MV-4-11 (cell line): ENCODE measurements at places on chromosomes 2 and 18.
A peak's percentile ranks its signal among the peaks of the same experiment; 100 is the strongest.

DNA sequence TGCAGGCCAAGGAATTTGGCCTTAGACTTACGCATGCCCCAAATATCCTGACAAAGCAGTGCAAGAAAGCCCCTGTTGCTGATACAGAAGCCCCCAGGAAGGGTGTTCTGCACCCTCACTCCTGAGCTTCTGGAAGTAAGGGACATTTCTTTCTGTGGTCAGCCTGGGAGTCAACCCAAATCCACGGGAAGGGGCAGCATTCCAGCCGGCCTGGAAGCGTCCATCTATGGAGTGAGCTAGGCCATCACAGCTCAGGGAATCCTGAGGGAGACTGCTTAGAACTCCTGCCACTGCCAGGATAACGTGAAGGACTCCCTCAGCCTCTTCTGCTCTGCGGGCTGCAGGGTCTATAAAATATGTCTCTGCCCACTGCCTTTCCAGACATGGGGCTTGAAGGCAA, 173.9 kb downstream of the ANAPC1 start:
- DNase-seq: no peak

GRCh38 chr2:24421668-24422067, 61.3 kb upstream of the ITSN2 start:
- DNase-seq: peak; percentile 31

GRCh38 chr2:225494100-225494459, 94.6 kb downstream of the NYAP2 start:
- DNase-seq: no peak

GRCh38 chr18:78807668-78808067, 171.9 kb upstream of the SALL3 start:
- peak; percentile 52 for DNase-seq

GRCh38 chr2:65353927-65354326, 78.5 kb downstream of the SPRED2 start:
- peak; percentile 49 for DNase-seq

DNA sequence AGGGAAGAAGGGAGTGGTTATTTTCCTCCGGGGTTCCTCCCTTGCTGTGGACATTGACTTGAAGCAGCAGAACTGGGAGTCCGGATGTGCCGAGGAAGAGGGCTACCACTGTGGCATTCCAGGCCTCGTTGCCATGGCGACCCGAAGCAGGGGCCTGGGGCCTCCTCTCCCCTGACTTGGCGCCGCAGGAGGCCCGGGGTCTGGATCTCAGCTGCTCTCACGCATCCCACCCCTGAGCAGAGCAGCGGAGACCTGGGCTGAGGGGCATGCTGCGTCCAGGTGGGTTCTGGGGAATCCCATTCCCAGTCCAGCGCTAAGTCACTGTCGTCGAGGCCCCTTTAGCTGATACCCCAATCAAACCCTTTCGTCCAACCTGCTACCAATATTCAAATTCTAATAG, 100.2 kb downstream of the BCL11A start:
- no peak for DNase-seq

DNA sequence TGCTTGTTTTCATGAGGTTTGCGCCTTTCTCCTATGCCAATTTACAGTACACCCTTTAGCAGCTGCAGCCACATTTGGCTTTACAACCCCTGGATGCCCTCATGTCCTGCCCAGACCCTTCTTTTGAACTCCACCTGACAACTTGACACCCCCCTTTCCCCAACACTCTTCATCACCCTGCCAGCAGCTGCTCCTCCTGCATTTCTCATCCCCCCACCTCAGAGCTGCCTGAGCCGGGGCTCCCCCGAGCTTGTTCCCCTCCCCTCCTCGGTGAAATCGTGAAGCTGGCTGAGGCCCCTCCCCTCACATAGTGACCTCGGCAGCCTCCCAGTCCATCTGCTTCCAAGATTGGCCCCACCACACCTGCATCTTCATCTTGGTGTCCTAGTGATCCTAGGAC, 40.5 kb downstream of the LRRFIP1 start:
- no peak for DNase-seq

- DNase-seq: no peak
Observed at GRCh38 chr18:25019086-25019860, 332.7 kb downstream of the ZNF521 start.

DNA sequence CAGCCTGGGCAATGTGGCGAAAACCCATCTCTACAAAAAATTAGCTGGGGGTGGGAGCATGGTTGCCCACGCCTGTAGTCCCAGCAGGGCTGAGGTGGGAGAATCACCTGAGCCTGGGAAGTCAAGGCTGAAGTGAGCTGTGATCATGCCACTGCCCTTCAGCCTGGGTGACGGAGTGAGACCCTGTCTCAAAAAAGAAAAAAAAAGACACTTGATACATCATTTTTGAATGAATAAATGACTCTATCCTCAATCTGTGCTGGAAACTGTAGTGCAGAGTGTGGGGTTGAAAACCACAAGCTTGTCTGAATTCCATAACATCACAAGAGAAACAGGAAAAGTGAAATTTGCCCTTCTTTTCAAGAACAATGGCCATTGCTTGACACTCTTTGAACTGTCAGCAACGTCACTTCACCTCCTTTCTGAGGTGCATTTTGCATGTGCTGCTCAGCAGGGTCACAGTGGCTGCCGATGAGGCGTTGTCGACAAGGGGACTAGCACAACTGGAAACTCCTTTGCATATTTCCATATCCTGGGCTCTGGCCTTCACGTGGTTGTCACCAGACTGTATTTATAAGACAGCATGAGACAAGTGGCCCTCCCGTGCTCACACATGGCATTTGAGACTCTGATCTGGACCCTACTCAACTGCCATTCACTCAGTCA, 54.2 kb downstream of the DDX1 start:
- DNase-seq: no peak

DNA sequence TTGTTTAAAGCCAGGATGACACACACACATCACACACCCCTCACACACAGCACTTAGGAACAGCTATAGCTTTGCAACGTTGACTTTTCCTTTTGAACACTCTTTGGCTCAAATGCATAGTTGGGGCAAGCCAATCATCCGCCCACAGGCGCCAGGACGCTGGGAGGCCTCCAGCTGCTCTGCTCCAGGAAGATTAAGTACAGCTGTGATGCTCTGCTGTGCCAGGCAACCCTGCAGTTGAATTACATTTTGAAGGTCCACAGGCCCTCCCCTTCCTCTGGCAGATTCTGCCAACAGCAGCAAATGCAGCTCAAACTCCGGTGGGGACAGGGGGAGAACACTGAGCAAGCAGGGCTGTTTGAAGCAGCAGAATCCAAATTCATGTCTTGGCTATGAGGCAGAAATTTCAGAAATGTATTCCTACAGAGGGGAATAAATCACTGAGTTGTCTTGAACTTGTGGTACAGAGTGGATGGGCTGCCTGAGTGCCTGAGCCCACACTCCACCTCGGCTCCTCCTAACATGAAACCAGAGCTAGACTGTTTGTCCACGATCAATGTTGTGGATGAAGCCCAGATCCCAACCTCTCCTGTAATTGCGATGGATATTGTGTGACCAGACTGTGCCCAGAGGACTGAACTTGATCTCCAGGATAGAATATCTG, 86.5 kb upstream of the PPP1CB start:
- DNase-seq: no peak

- no peak for DNase-seq
Observed at GRCh38 chr2:170394641-170395387, 216.9 kb downstream of the MYO3B start.

DNA sequence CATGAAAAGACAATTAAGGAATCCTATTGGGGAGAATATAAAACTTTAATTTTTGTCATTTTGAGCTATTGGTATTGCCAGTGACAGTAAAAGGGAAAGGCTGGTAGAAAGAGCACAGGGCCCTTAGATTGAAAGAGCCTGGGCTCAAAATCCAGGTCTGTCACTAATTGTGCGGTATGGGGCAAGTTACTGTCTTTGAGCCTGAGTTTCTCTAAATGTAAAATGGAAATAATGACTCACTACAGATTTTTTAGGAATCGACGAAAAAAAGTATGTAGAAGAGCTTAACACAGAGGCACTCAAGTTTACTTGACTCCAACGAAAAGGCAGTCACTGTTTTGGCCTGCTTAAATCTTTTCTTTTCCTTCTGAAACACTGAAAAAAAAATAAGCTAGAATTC, 7.0 kb downstream of the NDUFV2 start:
- DNase-seq: peak; percentile 7

DNA sequence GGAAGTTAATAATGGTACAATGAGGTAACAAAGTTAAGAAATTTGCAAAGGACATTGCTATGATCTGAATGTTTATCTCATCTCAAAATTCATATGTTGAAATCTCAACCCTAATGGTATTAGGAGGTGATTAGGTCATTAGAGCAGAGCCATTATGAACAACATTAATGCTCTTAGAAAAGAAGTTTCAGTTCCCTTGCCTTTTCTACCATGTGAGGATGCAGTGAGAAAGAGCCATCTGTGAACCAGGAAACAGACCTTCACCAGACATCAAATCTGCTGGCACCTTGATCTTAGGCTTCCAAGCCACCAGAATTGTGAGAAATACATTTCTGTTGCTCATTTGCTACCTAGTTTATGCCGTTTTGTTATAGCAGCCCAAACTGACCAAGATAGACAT, 757.6 kb downstream of the NR4A2 start:
- DNase-seq: no peak

DNA sequence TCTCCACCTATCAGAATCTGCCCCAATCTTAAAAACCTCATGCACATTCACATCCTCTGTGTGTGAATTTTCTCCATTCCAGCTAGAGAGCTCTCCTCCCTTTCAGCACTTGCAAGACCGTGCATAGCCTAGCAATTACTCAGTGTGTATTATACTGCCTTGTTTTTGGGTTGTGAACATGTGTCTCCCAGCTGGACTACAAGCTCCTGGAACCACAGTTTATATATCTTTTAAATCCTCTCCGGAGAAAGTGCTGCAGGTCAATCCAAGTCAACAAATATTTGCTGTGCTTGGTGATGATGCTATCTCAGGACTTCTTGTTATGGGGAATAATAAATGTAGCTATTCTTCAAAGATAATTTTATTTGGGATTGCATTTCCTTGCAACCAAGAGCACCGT, 58.2 kb upstream of the MEX3C start:
- no peak for DNase-seq

DNA sequence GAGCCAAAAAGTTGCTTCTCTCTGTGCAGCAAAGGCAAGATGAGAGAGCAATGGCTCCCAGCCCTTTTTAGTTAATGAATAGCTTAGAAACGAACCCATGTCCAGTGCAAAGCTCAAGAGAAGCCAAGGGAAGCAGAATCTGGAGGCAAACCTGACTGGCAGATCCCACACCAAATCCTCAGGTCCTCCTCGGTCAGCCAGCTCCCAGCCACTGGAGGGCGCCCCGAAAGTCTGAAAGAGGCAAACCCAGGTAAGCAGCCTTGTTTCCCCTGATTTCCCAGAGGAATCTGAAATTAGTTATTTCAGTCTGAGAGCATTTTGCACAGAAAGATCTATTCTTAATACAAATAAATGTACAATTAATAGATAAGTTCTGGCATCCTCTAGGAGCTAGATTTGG, 71.3 kb upstream of the PID1 start:
- DNase-seq: no peak
